H1 (cell line): ENCODE measurements at places on chromosomes 7 and 10. TPM values are rescaled to one million over a fixed set of nuclear protein-coding genes. Genes with fewer than 3 reads are reported as not detected.

- no peak for DNase-seq
Observed at GRCh38 chr7:120441850-120442249, 168.9 kb downstream of the KCND2 start.

- no peak for DNase-seq
Observed at GRCh38 chr7:157673573-157673972, 336.8 kb downstream of the DNAJB6 start.

GRCh38 chr7:136353287-136353686 is 376.1 kb upstream of the MTPN start:
- DNase-seq, result no peak

- no peak for DNase-seq
Observed at GRCh38 chr7:22884911-22885788, 62.5 kb upstream of the TOMM7 start.

GRCh38 chr10:24901686-24902399 is 50.6 kb downstream of the PRTFDC1 start:
- no peak for DNase-seq

The DEPP1 gene
- 0.67 and 0.80 TPM in 2 replicates for total RNA-seq

- DNase-seq, result no peak
Observed at GRCh38 chr10:109701633-109702215, 221.6 kb downstream of the XPNPEP1 start.

The GSTO2 gene
- 12.7 and 13.1 TPM in 2 replicates for total RNA-seq
